ENCODE measurements at places on chromosomes 4 and X. TPM values are rescaled to one million over a fixed set of nuclear protein-coding genes. Genes with fewer than 3 reads are reported as not detected.

- no peak for DNase-seq
- no peak overlapping the region for H3K4me3 ChIP-seq
- no peaks in the 10 kb centered on the region for H3K36me3 ChIP-seq
- no peaks in the 10 kb centered on the region for H3K4me1 ChIP-seq
- H3K27ac ChIP-seq, result no peak overlapping the region
Observed at GRCh38 chrX:41314881-41315280, 19.1 kb upstream of the DDX3X start.

AMTN gene
- total RNA-seq, result not detected

- H3K4me1 ChIP-seq, result no peaks in the 10 kb centered on the region
- H3K27ac ChIP-seq, result no peak overlapping the region
- no peak for DNase-seq
- H3K27me3 ChIP-seq, result no peaks in the 10 kb centered on the region
- H3K36me3 ChIP-seq, result no peaks in the 10 kb centered on the region
- no peak overlapping the region for H3K4me3 ChIP-seq
Observed at GRCh38 chrX:19867411-19867732, 20.0 kb downstream of the SH3KBP1 start.

HSD17B13 gene
- not detected for total RNA-seq

PGAM4 gene
- not detected for total RNA-seq

DNA sequence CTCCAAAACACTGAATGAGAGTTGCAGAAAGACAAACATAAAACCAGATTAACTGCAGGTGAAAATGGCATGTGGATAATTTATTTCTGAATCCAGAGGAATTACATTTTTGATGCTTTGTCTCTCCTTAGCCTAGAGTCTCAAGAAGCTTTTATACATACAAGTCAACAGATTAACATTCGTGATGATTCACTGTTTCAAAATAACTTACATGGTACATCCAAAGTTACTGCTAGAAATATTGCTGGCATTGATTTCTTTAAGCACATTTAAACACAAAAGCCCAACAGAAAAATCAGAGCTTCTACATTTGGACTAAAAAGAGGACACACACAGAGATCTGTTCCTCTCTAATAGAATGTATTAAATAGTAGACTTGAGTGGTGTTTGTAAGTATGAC is 105.6 kb downstream of the AMELX start:
- no peak overlapping the region for H3K27ac ChIP-seq
- H3K27me3 ChIP-seq, result no peaks in the 10 kb centered on the region
- no peaks in the 10 kb centered on the region for H3K4me1 ChIP-seq
- no peak for DNase-seq
- H3K36me3 ChIP-seq, result no peaks in the 10 kb centered on the region
- H3K4me3 ChIP-seq, result no peak overlapping the region

UGT2B11 gene
- total RNA-seq, result not detected

FAM47A gene
- total RNA-seq, result not detected

SATL1 gene
- total RNA-seq, result 0.32 TPM

- no peak overlapping the region for H3K4me3 ChIP-seq
- no peaks in the 10 kb centered on the region for H3K36me3 ChIP-seq
- no peaks in the 10 kb centered on the region for H3K4me1 ChIP-seq
- DNase-seq, result no peak
- no peaks in the 10 kb centered on the region for H3K27me3 ChIP-seq
Observed at GRCh38 chr4:34269613-34270012, 1974.7 kb downstream of the ARAP2 start.

- no peak overlapping the region for H3K27ac ChIP-seq
- no peak overlapping the region for H3K4me3 ChIP-seq
- H3K4me1 ChIP-seq, result no peaks in the 10 kb centered on the region
- DNase-seq, result no peak
Observed at GRCh38 chr4:176300565-176300964, 19.2 kb upstream of the SPCS3 start.

- no peaks in the 10 kb centered on the region for H3K36me3 ChIP-seq
- no peak overlapping the region for H3K27ac ChIP-seq
- no peaks in the 10 kb centered on the region for H3K4me1 ChIP-seq
- H3K4me3 ChIP-seq, result no peak overlapping the region
- DNase-seq, result no peak
- no peaks in the 10 kb centered on the region for H3K27me3 ChIP-seq
Observed at GRCh38 chr4:121212806-121213205, 48.7 kb upstream of the TNIP3 start.

- peaks cover 12% of the 10 kb centered on the region for H3K4me1 ChIP-seq
- H3K36me3 ChIP-seq, result no peaks in the 10 kb centered on the region
- no peaks in the 10 kb centered on the region for H3K27me3 ChIP-seq
- H3K4me3 ChIP-seq, result no peak overlapping the region
- no peak for DNase-seq
Observed at GRCh38 chr4:53059871-53060270, 197.8 kb downstream of the RASL11B start.

GRCh38 chr4:134024251-134024650 is 177.3 kb downstream of the PABPC4L start:
- H3K36me3 ChIP-seq, result no peaks in the 10 kb centered on the region
- H3K27ac ChIP-seq, result no peak overlapping the region
- H3K4me3 ChIP-seq, result no peak overlapping the region
- no peaks in the 10 kb centered on the region for H3K27me3 ChIP-seq
- DNase-seq, result no peak

TMPRSS11F gene
- total RNA-seq, result not detected

GRCh38 chrX:41559235-41560052 is 112.3 kb downstream of the NYX start:
- DNase-seq, result no peak
- no peaks in the 10 kb centered on the region for H3K27me3 ChIP-seq
- H3K4me1 ChIP-seq, result no peaks in the 10 kb centered on the region
- H3K4me3 ChIP-seq, result no peak overlapping the region

DNA sequence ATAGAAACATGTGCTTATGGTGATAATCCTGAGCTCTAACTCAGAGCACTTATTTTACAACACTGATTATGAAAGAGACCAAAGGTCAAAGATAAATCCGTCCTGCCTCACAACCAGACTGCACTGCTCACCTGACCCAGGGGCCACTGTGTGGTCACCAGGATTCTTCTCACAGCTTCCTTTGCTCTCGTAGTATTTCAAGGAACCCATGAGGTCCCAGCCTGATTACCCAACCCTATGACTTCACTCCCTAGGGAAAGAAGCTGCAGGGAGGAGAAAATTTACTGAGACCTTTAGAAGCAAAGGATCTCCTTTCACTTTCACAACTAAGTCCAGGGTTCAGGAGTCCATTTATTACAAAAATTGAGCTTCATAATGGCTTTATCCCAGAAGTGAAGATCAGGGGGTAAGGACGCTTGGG is 9.6 kb downstream of the SLC25A5 start:
- H3K4me1 ChIP-seq, result no peaks in the 10 kb centered on the region
- no peaks in the 10 kb centered on the region for H3K27me3 ChIP-seq
- peak; percentile 54 for DNase-seq
- peak overlapping the region; percentile 60 for H3K27ac ChIP-seq

CSAG3 gene
- not detected for total RNA-seq

GRCh38 chrX:119236623-119237561 is 807 bp downstream of the PGRMC1 start:
- H3K4me1 ChIP-seq, result no peaks in the 10 kb centered on the region
- no peaks in the 10 kb centered on the region for H3K27me3 ChIP-seq
- peak overlapping the region; percentile 89 for H3K27ac ChIP-seq
- DNase-seq, result peak; percentile 50

GRCh38 chr4:184262901-184263300 is 45.2 kb upstream of the ENPP6 start:
- H3K4me3 ChIP-seq, result no peak overlapping the region
- H3K36me3 ChIP-seq, result no peaks in the 10 kb centered on the region
- DNase-seq, result no peak
- no peak overlapping the region for H3K27ac ChIP-seq
- H3K4me1 ChIP-seq, result no peaks in the 10 kb centered on the region
- H3K27me3 ChIP-seq, result no peaks in the 10 kb centered on the region

CWH43 gene
- 43.3 TPM for total RNA-seq

DNA sequence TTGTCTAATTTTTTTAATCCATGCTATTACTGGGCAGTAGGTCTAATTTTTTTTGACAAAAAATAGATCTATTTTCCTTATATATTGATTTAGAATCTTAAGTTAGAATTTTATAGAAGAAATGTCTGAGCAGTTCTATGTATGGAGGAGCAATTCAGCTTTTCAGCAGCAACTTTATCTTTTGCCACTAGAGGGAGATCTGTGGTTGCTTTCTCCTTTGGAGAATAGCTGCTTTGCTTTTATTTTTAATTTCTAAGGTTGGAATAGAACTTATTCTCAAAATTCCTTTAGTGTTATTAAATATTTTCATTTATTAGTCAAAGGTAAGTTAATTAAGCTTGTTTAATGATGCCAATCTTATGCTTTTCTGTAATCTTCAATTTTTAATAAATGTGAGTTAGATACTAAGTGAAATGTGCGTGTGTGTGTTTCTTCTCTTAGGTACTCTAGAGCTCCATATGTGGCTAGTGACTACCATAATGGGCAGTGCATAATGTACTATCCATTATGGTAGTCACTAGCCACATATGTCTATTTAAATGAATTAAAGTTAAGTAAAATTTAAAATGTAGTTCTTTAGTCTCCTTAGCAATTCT is 29.3 kb downstream of the FAM199X start:
- DNase-seq, result no peak
- no peak overlapping the region for H3K4me3 ChIP-seq
- H3K27me3 ChIP-seq, result no peaks in the 10 kb centered on the region
- H3K27ac ChIP-seq, result no peak overlapping the region
- H3K4me1 ChIP-seq, result no peaks in the 10 kb centered on the region

- H3K4me1 ChIP-seq, result no peaks in the 10 kb centered on the region
- DNase-seq, result no peak
- no peaks in the 10 kb centered on the region for H3K36me3 ChIP-seq
- no peaks in the 10 kb centered on the region for H3K27me3 ChIP-seq
- no peak overlapping the region for H3K4me3 ChIP-seq
Observed at GRCh38 chrX:140318296-140318695, 186.6 kb downstream of the SOX3 start.

- no peaks in the 10 kb centered on the region for H3K4me1 ChIP-seq
- H3K27me3 ChIP-seq, result no peaks in the 10 kb centered on the region
- H3K36me3 ChIP-seq, result no peaks in the 10 kb centered on the region
- no peak overlapping the region for H3K27ac ChIP-seq
Observed at GRCh38 chrX:10045327-10046000, 78.3 kb downstream of the CLDN34 start.

DNA sequence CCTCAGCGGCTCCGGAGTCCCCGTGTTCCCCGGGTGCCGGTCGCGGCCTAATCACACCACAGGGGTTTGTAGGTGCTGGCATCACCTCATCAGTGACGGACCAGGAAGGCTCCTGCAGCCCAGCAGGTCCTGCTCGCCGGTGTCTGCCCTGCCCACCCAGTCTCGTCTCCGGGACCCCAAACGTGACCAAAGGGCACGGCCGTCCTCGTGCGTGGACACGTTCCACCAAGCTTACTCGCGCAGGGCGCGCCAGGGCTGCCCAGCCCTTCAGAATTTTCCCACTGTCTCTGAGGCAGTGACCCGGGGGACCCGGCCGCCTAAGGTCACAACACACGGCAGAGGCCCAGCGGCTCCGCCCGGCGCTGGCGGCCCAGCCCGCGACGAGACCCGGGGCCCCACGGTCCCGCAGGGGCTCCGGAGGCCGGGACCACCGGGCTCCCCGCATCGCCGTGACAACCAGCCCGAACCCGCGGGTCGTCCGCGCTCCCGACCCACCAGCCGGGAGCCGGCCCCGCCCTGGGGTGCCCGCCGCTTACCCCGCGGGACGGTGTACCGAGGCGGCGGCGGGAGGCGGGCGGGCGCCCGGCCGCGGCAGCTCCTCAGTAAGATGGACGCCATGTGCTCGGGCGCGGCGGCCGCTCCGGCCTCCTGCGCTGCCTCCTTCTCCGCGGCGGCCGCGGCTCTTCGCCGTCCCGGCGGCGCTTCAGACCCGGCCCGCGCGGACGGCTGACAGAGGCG is 454 bp downstream of the LETM1 start:
- H3K4me3 ChIP-seq, result peak overlapping the region; percentile 61
- H3K27ac ChIP-seq, result peak overlapping the region; percentile 93
- no peaks in the 10 kb centered on the region for H3K36me3 ChIP-seq
- H3K4me1 ChIP-seq, result peaks cover 61% of the 10 kb centered on the region
- DNase-seq, result peak; percentile 37
- H3K27me3 ChIP-seq, result no peaks in the 10 kb centered on the region

DNA sequence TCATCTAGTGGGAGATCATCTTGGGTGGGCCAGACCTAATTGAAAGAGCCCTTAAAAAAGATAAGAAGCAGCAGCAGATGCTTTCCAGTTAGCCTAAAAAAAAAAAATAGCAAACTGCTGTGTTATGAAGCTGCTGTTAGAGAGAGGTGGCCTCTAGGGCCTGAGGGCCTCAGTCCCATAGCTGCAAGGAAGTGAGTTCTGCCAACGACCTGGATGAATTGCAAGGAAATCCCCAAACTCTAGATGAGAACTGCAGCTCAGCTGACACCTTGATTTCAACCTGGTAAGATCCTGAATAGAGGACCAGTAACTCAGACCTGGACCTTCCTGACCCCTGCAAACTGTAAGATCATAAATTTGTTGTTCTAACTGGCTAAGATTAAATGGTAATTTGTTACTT is 275.2 kb downstream of the TENM3 start:
- no peaks in the 10 kb centered on the region for H3K36me3 ChIP-seq
- no peaks in the 10 kb centered on the region for H3K27me3 ChIP-seq
- H3K4me1 ChIP-seq, result no peaks in the 10 kb centered on the region
- DNase-seq, result no peak

GRCh38 chr4:32932156-32932555 is 2212.0 kb downstream of the PCDH7 start:
- H3K27me3 ChIP-seq, result no peaks in the 10 kb centered on the region
- no peak overlapping the region for H3K27ac ChIP-seq
- no peaks in the 10 kb centered on the region for H3K36me3 ChIP-seq
- DNase-seq, result no peak

DNA sequence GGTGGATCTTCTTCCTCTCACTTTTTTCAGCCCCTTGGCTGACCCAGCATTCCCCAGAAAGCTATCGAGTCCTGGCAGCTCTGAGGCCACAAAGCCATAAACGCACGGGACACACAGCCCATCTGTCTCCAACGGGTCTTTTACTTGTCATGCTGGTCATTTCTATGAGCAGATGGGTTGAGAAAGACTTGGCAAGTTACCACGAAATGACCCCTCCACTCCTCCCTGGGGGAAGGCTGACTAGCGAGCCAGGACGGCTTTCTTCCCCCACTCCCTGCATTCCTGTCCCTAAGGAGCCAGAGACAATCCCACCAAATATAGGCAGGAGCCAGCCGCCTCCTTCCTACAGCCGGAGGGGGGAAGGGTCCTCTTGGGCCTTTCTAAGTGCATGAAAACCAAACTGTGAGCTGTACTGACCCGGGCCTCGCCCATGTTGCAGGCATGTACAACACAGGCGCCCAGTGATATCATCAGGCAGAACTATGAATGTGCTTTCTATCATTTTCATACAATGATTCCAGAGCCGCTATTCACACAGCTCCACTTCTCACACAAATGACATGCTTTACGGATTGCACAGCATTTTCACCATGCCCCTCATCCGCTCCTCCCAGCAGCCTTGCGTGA is 28.6 kb downstream of the AFAP1 start:
- DNase-seq, result no peak
- no peak overlapping the region for H3K4me3 ChIP-seq
- H3K27me3 ChIP-seq, result no peaks in the 10 kb centered on the region
- no peaks in the 10 kb centered on the region for H3K36me3 ChIP-seq
- H3K27ac ChIP-seq, result peak overlapping the region; percentile 88
- H3K4me1 ChIP-seq, result peaks cover 4% of the 10 kb centered on the region

GRCh38 chrX:130834149-130834548 is 68.9 kb downstream of the ENOX2 start:
- H3K27ac ChIP-seq, result no peak overlapping the region
- H3K4me3 ChIP-seq, result no peak overlapping the region
- no peaks in the 10 kb centered on the region for H3K27me3 ChIP-seq
- H3K4me1 ChIP-seq, result no peaks in the 10 kb centered on the region
- DNase-seq, result no peak
